DND-41 (cell line): ENCODE measurements at places on chromosomes 5 and 9.

DNA sequence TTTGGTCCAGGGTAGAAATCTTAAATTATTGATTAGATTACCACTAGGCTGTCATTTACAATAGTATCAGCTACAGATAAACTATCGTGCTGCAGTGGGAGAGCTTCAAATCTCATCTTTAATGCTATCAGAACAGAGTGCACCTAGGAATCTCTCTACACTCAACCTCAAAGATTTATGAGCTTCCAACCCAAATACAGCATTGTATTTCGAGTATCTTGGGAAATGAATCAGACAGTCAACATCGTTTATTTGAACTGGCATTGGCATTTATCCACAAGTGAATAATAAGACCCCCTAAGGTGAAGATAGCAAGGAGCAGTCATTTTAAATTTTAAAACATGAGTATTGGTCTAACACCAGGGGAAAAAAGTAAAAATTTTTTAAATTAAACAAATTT, 1203.2 kb downstream of the CDH12 start:
- H3K27me3 ChIP-seq, result no peaks in the 10 kb centered on the region
- H3K4me1 ChIP-seq, result no peaks in the 10 kb centered on the region
- no peak overlapping the region for H3K27ac ChIP-seq
- no peaks in the 10 kb centered on the region for H3K36me3 ChIP-seq

- H3K27ac ChIP-seq, result no peak overlapping the region
- H3K4me1 ChIP-seq, result no peaks in the 10 kb centered on the region
- no peak overlapping the region for H3K4me3 ChIP-seq
- no peak for DNase-seq
- no peaks in the 10 kb centered on the region for H3K36me3 ChIP-seq
Observed at GRCh38 chr5:5164163-5164562, 24.0 kb downstream of the ADAMTS16 start.

DNA sequence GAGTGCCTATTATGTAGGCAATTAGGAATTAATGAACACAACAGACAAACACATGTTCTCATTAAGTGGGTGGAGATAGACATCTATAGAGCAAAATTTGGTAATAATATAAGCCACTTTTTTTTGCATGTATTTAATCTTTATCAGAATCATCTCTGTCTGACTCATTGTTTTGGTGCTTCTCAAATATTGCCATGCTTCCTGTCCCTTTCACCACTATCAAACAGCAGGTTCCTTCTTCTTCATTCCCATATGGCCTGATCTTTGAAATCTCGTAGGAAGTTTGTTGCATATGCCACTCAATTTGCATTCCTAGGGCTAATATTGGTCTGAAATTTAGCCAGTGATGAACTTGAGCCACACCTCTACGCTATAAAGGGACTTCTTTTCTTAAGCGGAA, 128.9 kb upstream of the SPEF2 start:
- H3K4me1 ChIP-seq, result no peaks in the 10 kb centered on the region
- no peaks in the 10 kb centered on the region for H3K27me3 ChIP-seq
- H3K36me3 ChIP-seq, result no peaks in the 10 kb centered on the region
- H3K4me3 ChIP-seq, result no peak overlapping the region
- no peak overlapping the region for H3K27ac ChIP-seq

- no peak overlapping the region for H3K27ac ChIP-seq
- H3K4me1 ChIP-seq, result no peaks in the 10 kb centered on the region
- H3K4me3 ChIP-seq, result no peak overlapping the region
- H3K27me3 ChIP-seq, result no peaks in the 10 kb centered on the region
- no peaks in the 10 kb centered on the region for H3K36me3 ChIP-seq
Observed at GRCh38 chr5:26482076-26482809, 556.1 kb downstream of the CDH9 start.

DNA sequence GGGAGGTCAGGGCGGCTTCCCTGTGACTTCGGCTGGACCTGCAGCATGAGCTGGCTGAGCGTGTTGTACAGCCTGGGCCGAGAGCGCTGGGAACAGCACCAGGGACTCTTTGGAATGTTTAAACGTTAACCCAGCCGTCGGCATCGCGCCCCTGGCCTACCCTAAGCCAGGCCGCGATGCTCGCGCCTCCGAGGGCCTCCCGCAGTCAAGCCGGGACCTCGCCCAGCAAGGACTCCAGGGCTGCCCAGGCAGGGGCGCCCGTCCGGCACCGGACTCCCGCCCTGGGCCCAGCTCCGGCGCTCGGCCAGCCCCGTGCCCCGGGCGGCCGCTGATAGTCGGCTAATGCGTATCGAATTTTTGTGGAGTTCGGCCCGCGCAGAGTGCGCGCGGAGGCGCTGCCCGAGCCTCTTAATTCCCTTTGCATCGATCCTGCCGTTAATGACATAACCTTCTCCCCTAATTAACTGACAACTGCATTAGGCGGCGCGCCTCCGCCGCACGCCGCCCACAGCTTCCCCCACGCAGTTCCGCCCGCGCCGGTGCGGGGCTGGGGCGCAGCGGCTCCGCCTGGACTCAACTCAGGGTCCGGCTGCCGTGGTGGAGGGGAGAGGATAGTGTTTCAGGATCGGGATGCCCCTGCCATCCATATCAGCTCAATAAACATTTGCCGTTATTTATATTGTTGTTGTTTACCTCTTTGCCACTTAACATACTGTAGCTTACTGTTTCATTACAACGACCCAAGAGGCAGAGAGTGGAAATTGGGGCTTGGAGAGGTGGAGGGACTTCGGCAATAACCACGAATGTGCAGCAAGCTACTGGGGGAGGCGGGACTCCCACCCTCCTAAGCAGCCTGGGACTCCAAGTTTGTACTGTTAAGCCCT, 28.8 kb upstream of the CDC23 start:
- H3K27me3 ChIP-seq, result peaks cover 9% of the 10 kb centered on the region
- no peak overlapping the region for H3K4me3 ChIP-seq
- no peak for DNase-seq

DNA sequence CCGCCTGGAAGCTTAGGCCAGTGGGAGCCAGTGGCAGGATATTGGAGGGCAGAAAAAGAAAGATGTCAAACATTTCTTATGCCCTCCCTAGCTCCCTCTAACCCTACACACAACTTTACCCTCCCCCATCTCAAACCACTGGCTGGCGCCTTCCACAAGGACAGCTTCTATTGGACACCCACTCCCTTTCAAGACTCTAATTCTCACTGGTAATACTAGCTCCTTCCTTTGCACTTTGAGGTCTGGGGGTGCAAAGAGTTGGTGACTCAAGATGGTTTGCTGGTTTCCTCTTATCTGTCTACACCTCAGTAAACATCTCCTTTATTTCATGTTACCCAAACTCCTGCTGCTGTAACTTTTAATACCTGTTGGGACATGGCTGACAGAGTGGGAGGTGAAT, 11.6 kb upstream of the ITGA1 start:
- no peaks in the 10 kb centered on the region for H3K36me3 ChIP-seq
- no peak overlapping the region for H3K27ac ChIP-seq
- H3K4me3 ChIP-seq, result no peak overlapping the region
- H3K27me3 ChIP-seq, result no peaks in the 10 kb centered on the region
- peak; percentile 41 for DNase-seq
- H3K4me1 ChIP-seq, result peaks cover 31% of the 10 kb centered on the region

DNA sequence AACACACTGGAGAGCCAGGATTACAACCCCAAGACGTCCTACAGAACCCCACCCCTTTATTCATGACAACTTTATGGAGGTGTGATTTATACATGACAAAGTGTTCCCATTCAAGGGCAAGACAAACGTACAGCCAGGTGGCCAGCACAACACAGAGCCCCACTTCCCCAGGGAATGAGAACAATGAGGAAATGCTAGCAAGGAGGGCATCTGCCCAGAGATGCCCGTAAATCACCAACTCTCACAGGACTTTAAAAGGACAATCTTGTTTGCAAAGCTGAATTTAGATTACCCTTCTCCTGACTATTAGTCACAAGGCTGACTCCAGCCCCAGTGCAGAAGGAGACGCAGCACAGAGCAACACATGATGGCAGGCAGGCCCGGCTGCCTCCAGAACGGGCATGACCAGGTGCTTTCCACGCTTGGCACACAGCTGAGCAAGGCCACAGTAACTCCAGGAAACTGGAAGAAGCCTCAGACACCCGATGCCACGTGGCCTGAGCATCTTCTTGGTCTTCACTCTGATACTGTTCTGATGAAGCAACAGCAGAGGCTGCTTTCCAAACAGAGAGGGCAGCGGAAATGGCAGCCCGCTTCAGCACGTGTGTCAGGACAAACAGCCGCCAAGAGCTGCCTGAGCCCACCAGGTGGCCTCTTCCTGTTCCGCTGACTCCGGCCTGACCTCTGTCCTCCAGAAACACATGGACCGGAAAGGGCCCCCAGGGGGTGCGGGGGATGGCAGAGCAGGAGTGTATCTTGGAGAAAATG, 51.4 kb downstream of the ROR2 start:
- H3K27me3 ChIP-seq, result no peaks in the 10 kb centered on the region
- H3K36me3 ChIP-seq, result no peaks in the 10 kb centered on the region
- DNase-seq, result no peak

GRCh38 chr5:142977363-142978051, 207.3 kb downstream of the ARHGAP26 start:
- H3K36me3 ChIP-seq, result no peaks in the 10 kb centered on the region
- DNase-seq, result peak; percentile 81
- peak overlapping the region; percentile 86 for H3K27ac ChIP-seq
- H3K27me3 ChIP-seq, result no peaks in the 10 kb centered on the region

GRCh38 chr5:103724271-103724670, 161.7 kb upstream of the NUDT12 start:
- no peak overlapping the region for H3K27ac ChIP-seq
- H3K4me1 ChIP-seq, result no peaks in the 10 kb centered on the region
- no peaks in the 10 kb centered on the region for H3K36me3 ChIP-seq
- no peak for DNase-seq

GRCh38 chr5:40813698-40814281, 15.6 kb upstream of the PRKAA1 start:
- no peak overlapping the region for H3K4me3 ChIP-seq
- no peak for DNase-seq
- no peak overlapping the region for H3K27ac ChIP-seq
- H3K36me3 ChIP-seq, result no peaks in the 10 kb centered on the region
- no peaks in the 10 kb centered on the region for H3K4me1 ChIP-seq
